ENCODE measurements at places on chromosomes 11 and 22.

GRCh38 chr11:102323542-102324251 lies 6.4 kb downstream of the BIRC3 start:
- no peak for DNase-seq

GRCh38 chr11:19079643-19080440 lies 19.3 kb upstream of the MRGPRX2 start:
- DNase-seq: no peak

- no peak for DNase-seq
Observed at GRCh38 chr11:48384670-48385069, 18.4 kb upstream of the OR4C5 start.

GRCh38 chr11:118102721-118103261 lies 16.0 kb upstream of the SMIM35 start:
- DNase-seq: no peak

GRCh38 chr11:14029971-14030920 lies 67.7 kb downstream of the SPON1 start:
- DNase-seq: no peak

GRCh38 chr11:125494031-125494360 lies 2.1 kb downstream of the FEZ1 start:
- DNase-seq: no peak

- DNase-seq: no peak
Observed at GRCh38 chr11:83272627-83273026, 13.5 kb downstream of the CCDC90B start.

DNA sequence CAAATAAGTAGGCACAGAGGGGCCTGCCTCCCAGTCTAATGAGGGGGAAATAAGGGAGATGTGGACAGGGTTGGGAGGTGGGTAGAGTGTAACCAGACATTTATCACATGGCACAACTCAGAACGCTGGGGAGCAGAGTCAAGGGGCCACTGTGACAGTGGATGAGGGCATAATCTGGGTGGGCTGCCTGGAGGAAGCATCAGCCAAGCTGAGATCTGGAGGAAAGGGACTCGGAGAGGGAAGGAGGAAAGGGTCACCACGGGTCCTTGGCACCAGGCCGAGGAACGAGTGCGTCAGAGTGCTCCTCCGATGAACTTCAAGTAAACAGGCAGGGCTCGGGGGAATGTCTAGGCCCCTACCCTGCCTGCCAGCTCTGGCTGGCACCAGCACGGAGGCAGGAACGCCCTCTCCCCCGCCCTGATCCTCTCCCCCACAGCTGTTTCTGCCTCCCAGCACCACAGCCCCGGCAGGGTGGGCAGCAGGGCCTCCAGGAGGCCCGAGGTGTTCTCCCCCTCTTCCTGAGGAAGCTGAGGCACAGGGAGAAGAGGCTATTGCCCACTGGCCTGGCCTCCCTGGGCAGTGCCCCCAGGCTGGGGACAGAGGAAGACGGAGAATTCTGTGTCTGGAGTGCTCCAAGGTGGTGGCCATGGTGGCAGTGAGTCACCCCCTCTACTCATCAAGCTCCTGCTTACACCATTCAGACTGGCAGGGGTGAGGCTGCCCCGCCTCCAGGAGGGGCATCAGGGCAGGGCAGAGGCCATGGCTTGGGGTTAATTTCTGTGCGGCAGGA lies 4.2 kb downstream of the ALDH3B1 start:
- DNase-seq: no peak

GRCh38 chr11:57434640-57435546 lies 8.0 kb upstream of the SLC43A3 start:
- DNase-seq: no peak

DNA sequence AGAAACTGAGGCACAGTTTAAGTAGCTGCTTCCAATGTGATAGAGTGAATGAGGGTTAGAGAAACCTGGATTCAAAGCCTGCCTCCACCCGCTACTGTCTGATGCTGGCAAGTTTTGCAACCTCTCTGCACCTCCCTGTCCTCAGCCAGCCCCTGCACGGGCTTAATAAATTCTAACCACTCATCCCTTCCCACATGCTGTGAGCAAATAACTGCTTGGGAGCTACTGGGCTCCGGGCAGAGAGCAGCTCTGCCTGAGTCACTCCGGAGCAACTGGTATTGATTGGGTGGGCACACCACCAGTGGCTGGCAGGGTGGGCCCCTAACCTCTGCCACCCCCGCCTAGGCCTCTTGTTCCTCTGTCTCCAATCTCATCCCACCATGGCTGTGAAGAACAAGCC lies 104.3 kb upstream of the SYT13 start:
- DNase-seq: no peak

DNA sequence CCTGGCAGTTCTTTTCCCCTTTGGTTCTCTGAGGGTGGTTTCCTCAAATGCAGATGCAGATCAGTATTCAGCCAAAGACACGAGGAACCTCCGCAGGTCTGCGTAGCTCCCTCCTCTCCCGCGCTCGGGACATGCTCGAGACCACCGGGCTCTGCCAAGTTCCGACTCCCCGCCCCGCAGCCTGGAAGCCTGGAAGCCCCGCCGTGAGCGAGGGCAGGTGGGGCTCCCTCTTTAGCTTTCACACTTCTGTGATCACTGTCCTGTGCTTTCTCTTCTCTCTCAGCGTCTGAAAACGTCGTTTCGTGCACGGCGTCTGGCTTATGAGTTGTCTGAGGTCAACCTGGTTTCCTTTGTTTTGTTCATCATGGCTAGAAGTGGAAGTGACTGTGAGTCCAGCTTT lies 26.6 kb downstream of the ZBED4 start:
- DNase-seq: no peak

DNA sequence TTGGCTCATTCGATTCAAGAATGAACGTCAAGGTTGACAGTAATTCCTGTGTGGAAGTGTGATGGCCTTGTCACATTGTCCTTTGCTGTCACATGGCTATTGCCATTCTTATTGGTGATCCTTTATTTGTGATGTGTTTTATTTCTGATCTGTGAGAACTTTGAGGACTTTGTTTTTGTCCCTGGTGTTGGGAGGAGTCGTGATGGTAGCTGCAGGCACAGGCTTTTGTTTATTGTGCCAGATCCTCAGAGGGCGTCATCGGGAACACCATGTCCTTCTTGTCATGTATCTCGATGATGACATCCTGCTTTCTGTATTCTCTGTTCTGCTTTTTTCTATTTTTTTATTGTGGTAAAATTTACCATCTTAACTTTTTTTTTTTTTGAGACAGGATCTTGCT lies 5.6 kb downstream of the PICK1 start:
- DNase-seq: no peak

DNA sequence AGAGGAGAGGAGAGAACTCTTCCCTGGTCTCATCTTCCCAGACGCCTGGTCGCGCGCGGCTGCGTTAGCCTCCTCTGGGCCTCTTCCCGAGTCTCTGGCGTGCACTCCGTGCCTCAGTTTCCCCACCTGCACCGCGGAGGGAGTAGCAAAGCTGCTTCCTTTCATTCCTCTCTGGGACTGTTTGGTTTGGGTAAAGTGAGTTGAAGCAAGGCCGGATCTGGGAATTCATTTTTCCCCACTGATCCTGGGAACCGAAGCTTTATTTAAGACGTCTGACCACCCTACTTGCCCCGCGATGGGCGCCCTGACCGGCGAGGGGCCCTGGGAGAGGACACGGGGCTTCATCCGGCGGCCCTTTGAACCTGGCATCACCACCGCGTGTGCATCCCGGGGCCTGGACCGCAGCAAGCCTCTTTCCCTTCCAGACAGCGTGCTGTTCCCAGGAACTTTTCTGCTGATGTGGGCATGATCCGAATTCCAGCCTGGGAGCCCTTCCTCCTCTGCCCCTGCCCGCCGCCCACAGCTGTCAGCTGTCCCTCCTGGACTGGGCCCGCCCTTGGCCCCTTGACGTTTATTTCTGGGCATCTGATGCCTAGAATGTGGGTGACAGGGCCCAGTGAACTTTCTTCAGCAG lies 758 bp downstream of the LDLRAD3 start:
- DNase-seq: no peak

- DNase-seq: no peak
Observed at GRCh38 chr11:34999453-34999852, 83.0 kb downstream of the PDHX start.

GRCh38 chr11:34269694-34270245 lies 88.0 kb downstream of the ABTB2 start:
- DNase-seq: no peak

DNA sequence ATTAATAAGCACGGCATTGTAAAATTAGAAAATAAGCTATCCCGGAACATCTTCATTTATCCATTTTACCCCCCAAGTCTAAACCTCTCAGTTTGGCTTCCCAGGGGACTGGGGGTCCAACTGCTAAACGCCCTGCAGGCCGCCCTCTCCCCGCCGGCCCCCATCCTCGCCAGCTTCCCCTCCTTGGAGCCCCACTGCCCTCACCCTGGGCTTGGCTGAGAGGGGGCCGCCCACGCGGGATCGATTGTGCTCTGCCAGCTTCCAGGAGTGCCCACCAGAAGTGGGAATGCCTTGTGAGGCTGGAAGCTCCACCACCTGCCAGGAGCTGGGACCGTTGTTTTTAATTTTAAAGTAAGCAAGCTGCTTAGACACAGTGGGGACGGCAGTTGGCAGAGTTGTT lies 353.5 kb downstream of the TBC1D22A start:
- DNase-seq: no peak

- DNase-seq: no peak
Observed at GRCh38 chr11:63839508-63840355, 822 bp downstream of the MARK2 start.

DNA sequence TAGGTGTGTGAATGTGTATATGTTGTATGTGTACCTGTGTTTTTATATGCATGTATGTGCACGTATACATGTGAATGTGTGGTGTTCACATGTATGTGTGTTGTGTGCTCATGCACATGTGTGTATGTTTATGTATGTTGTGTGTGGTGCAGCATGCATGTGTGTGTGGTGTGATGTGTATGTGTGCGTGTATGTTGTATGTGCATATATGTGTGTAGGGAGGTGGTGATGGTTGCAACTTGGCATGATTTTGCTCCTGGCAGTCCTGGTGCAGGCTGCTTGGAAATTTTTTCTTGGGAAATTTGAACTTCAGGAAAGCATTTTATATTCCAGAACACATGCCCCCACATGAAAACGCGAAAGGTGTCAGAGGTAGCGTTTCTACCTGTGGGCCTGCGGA lies 1177.8 kb downstream of the TBC1D22A start:
- no peak for DNase-seq

- DNase-seq: no peak
Observed at GRCh38 chr11:26951809-26952515, 42.0 kb upstream of the FIBIN start.

DNA sequence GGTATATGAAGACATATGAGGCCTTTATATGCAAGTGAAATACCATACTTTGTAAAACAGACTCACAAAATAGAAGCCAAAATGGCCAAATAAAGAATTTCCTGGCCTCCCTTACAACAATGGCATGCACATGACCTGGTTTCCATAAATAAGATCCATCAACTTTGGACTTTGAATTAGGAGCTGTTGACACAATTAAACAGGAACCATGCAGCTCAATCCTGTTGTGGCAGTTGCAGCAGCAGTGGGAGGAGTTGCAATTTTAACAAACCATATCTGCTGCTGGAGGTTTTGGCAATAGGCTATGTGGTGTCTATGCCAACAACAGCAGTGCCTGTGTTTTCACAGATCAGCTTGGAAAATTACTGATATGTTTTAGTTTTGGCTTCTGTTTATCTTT lies 818.6 kb downstream of the FAM181B start:
- no peak for DNase-seq

DNA sequence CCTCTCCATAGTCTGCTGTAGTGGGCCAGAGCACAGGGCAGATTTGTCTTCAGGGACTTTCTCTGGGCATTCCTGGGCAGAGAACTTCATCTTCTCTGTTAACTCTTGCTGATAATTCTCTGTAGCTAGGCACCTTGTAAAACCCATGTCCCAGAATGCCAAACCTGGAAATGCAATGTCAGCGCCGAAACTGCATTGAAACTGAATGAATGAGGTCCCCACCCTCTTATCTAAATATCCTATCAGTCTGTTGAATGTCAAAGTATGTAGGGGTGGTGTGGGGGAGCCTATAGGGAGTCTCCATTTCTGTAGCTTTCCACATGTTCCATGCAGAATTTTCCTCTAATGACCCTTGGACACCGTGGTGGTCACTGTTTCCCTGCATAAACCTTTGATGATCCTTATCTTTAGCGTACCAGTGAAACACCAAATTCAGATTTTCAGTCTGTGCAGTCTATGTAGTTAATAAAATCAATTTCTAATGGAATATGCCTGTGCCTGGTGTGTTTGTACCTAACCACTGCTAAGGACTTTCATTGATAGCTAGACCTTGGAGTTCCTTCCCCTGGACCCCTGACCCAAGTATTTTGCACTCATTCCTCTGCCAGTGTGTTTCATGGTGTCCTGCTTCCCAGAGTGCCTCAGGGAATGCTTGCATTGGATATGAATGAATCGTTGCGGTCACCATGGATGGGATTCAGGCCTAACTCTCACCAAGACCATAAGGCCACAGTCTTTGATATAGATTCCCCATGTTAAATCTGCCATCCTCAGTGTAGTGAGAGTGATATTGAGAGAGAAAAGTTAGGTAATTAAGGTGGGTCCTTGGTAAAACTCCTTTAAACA lies 2.5 kb upstream of the CABIN1 start:
- DNase-seq: no peak

- no peak for DNase-seq
Observed at GRCh38 chr22:47618180-47619010, 855.9 kb downstream of the TBC1D22A start.

- no peak for DNase-seq
Observed at GRCh38 chr11:57290288-57290687, 34.5 kb downstream of the TNKS1BP1 start.

DNA sequence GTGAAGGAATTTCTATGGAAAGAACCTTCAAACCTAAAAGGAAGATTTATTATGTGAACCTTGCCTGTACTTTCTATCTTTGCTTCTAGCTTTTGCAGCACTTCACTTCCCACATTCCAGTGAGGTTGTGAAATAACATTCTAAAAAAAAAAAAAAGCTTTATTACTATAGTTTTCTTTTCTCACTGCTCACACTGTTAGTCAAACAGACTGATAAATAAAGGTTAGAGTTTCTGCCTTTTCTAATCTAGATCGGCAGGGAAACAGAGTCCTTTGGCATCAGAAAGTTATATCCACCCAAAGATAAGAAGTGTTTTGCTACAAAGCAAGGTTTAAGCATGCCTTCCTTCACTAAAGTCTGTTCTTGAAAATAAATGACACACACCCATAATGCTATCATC lies 2.8 kb downstream of the AAMDC start:
- DNase-seq: no peak

DNA sequence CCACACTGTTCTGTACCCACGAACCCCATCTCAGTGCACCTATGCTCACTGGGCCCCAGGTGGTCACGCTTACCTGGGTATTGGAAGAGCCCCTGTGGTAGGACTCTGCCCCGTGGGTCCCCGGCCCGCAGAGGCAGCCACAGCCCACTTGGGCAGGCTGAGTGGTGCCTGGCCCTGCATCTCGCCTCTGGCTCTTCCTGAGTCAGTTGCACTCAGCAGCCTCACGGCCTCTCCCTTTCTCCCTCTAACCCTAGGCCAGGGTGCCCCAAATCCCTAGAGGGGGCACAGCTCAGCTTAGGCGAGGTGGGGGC lies 9.7 kb downstream of the CRELD2 start:
- no peak for DNase-seq

- DNase-seq: no peak
Observed at GRCh38 chr22:23282089-23282501, 101.8 kb downstream of the BCR start.

GRCh38 chr22:22245935-22246525 lies 1.4 kb downstream of the VPREB1 start:
- DNase-seq: no peak

GRCh38 chr22:29093030-29093429 lies 20.2 kb downstream of the KREMEN1 start:
- DNase-seq: no peak

- DNase-seq: no peak
Observed at GRCh38 chr11:93648158-93648557, 13.3 kb upstream of the CEP295 start.
